ENCODE measurements at places on chromosomes 1 and 21.

GRCh38 chr1:59506952-59507351, 210.1 kb downstream of the FGGY start:
- DNase-seq: peak; percentile 35

GRCh38 chr1:93113127-93113526, 34.0 kb downstream of the MTF2 start:
- DNase-seq: no peak

DNA sequence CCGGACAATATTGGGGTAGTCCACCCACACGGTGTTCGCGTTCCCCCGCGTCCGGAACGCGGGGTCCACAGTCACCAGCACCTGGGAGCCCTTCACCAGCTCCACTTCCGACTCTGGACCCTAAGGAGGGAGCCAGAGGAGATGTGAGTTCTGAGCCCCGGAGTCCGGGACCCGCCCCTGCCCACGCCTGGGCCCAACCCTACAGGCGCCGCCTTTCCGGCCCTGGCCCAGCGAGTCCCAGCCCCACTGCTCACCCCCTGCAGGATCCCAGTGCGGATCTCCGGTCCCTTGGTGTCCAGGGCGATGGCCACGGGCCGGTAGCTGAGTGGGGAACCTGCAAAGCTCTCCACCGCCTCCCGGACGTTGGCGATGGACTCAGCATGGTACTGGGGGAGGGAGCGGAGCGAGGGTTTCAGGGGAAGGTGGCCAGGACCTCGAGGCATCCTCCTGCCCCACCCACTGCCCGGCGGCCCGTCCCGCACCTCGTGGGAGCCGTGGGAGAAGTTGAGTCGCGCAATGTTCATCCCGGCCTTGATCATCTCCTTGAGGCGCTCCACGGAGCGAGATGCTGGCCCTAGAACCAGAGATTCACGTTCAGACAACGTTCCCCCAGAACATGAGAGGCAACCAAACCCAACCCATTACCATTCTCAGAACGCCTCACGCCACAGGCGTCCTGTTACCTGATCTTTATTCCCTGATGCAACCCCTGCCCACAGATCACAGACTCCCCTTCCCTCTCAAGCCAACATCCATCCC, 5.9 kb downstream of the PKLR start:
- no peak for DNase-seq

DNA sequence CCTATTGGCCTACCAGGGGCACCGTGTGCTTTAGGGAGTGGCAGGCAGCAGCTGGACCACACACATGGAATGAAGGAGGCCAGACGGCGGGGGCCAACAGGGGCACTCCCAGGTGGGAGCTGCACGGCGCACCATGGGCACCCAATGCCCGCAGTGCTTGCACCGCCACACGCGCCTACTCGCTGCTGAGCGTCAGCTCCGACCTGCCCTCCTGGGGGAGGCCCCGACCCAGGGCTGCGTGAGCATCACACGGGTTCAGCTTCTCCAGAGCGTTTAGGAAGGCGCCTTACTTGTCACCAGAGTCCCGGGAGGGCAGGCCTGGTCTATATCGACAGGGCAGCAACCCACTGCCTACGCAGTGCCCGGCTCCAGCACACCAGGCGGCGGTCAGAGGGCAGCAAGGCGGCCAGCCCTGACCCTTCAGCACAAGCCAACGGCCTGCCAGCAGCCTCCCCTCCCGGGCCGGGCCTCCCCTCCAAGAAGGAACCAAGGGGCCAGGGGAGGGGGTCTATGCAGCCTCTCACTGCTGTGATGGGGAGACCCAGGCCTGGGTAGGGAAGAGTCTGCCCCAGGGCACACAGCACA, 64.9 kb downstream of the ARHGEF16 start:
- DNase-seq: no peak

DNA sequence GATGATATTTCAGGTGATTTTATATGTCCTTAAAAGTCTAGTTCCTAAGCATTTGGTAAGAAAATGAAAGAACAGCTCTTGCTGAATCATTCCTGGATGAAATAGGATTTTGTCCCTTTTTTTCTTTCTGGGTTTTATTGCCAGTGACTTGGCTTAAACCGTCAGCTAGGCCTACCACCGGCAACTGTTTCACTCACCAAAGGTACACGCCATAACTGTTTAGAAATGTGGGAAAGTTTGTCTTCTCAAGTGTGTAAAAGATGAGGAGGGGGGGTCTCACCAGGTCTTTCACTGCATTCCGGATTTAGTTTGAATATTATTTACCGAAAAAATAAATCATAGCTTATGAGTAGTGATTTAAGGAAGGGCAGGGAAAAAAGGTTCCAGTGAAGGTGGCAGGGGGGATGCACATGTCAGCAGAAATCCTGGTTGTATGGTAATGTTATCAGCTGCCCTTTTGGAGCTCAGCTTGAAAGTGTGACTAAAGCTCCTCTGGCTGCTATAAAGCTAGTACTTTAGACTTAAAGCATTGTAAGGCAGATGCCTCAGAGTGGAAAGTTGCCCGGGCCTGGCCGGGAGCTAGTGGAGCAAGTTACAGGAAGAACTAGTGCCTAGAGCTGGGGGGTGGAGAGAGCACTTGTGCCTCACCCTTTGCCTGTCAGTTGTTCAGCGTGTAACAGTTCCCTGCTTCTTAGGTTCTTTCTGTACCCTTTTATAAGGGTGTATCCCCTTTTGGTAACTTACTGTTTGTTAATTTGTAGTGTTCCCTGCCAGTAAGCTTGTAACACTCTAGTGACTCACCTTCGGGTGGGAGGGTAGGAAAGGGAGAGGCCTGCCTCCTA, 3.1 kb downstream of the ATP1A1 start:
- DNase-seq: no peak

DNA sequence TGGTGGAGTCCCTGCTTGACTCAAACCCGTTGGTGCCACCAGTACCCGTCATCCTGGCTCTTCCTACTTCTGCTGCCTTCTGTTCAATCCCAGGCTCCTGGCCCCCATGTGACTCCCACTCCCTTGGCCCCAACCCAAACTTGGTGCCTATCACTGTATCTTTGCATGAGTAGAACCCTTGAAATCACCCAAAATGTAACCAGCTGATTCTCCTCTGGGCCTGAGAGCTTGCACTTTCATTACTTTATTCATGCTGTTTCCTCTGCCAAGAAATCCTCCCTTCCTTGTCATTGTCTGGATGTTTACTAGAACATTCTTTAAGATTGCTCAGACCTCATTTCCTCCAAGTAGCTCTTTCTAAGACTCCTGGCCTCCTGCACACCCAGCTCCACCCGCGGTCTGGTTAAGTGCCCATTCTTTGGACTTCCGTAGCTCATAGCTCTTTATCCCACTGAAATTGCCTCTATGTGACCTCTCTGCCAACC, 15.7 kb downstream of the PTAFR start:
- DNase-seq: no peak

DNA sequence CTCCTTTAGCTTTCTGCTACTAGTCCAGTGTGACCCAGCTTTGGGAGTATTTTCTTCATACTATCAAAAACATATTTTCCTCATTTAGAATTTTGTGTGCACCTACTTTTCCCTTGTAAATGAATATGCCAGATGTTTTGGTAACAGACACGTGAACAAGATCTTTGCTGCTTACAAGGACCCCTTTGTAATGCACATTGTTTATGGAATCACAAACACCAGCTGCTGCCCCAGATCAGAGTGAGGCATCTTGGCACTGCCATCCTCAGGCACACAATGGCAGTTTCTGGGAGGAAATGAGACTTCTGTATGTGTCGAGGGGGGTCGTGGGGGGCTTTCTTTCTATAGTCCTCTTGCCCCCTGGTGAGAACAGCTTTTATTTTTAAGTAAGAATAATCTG, 115.7 kb downstream of the RGL1 start:
- no peak for DNase-seq

- DNase-seq: no peak
Measured at GRCh38 chr1:235831148-235831547, 35.6 kb downstream of the LYST start.

- DNase-seq: no peak
Measured at GRCh38 chr1:171742577-171742922, 685 bp upstream of the VAMP4 start.

GRCh38 chr1:80217377-80217986, 1211.0 kb upstream of the ADGRL4 start:
- DNase-seq: peak; percentile 22

DNA sequence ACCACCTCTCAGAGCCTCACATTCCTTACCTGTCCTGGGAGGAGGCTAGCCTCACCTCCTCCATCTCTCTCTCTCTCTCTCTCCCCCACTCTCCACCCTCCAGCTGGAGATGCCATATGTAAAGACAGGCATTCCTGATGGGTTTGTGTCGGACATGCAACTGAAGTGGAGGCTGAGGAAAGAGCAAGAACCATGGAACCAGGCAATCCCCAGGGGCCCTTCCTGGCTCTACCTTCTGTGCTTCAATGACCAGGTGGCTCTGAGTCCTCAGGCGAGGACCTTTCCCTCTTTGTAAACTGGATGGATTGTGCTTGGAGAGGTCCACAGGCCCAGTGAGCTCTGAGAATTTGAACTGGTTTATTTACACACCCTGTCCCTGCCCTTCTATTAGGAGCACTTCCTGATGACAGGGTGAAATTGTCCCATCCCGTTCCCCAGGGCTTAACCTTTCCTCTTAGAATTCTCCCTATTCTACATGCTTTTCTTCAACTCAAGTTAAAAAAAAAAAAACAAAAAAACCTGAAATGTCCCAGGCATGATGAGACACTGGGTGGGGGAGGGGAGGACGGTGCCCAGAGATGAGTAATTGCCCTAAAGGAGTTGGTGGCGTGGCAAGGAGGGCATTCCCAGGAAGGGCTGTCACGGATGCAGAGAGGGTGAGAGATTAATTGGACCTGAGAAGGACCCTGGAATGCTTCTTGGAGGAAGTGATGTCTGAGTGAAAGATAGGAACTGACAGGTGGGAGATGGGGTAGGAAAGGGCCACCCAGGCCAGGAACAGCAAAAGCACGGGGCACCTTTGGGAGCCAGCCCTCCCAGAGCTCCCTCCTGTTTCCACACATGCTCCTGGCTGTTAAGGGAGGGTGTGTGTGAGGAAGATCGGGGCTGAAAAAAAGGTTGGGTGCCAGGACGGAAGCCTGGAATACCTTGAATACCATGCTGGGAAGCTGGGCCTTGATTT, 50.2 kb upstream of the WASF2 start:
- peak; percentile 9 for DNase-seq

DNA sequence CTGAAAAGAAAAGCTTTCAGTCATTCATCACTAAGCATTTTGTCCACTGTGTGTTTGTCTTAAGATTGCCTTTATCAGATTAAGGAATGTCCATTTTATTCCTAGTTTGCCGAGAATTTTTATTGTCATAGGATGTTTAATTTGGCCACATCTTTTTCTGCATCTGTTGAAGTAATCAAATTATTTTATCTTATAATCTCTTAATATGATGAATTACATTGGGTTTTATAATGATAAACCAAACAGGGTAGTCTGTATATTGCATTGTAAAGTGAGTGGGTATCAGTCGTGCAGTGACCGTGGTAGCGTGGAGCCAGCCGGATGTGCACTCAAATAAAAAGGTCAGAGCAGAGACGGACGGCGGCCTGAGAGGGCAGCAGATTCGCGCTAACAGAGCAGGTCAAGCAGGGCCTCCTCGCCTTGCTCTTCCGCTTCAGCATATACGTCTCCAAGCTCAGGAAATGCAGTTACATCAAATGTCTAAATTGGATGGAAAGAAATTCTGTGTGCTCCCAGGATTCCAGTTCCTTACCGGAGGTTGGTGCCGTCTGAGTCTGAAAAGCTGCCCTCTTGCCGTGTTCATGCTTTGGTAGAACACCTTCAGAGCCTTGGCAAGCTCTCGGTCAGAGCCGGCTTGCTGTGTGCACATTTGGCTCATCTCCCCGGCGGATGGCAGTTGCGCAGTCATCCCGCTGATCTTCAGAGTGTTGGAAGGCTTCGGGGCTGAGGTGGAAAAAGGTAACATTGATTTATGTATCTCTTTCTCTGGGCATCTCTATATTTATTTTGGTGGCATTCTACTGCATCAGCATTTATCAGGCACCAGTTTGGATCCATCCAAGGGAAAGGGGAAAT, 51.5 kb downstream of the SCCPDH start:
- DNase-seq: no peak

DNA sequence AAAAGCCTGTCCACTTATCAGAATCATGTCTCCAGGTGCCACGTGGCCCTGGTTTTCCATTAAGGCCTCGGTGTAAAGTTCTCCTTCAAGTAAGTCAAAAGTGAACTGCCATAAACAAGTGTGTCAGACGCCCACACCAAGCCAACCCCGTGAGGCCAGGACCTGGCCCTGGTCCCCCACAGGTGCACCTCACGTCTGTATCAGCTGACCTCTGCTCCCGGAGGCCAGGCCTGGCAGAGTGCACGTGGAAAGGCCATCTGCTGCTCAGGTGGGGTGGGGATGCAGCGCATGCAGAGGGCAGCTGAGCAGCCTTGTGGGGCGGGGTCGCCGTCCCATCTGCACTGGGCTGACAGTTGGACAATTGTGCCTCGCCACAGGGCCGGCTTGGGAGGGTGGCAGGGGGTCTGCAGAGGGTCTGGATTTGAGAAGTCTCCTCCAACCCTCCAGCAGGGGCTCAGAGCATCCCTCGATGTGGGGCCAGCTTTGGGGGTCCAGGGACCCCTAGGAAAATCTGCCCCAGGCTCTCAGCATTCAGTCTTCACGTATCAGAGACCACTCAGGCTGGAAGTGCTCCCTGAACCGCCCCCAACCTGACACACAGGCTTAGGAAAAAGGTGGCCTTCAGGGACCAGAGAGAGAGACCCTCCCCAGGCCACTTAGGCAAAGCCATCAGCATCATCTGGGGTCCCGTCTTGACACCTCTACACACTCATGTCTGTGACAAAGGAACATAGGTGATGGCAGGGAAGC, 3.0 kb downstream of the SLC19A1 start:
- DNase-seq: no peak

GRCh38 chr1:78277253-78277652, 213.5 kb upstream of the PTGFR start:
- DNase-seq: no peak

- DNase-seq: peak; percentile 81
Measured at GRCh38 chr1:100448366-100448765, 89.6 kb upstream of the GPR88 start.

DNA sequence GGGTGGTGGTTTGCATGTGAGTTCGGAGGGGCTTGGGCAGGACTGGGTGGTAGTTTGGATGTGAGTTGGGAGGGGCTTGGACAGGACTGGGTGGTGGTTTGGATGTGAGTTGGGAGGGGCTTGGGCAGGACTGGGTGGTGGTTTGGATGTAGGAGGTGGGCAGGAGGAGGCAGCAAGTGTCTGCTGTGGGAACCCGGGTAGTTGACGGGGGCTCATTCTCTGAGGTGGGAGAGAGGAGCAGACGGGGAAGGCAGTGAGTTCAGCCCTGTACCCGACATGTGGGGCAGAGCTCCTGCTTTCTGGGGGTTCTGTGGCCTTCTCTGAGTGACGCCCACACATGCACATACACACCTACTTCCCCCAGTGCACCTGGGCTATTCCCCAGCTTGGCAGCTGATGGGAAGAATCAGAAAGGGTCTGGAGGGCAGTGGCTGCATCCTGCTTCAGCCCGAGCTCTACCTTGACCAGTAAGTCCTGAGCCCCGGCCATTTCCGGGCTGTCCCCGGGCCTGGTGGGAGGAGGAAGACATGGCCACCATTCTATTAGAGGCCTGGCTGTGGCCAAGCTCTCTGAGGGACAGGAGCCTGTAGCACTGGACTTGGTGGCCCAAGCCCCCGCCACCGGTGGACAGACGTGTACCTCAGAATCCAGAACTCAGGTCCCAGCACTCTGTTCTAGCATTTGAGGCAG, 58.1 kb downstream of the EDN2 start:
- no peak for DNase-seq
